ENCODE measurements at places on chromosomes 7 and 10.

GRCh38 chr7:115748123-115748738, 282.3 kb downstream of the TFEC start:
- no peak for DNase-seq

- no peak for DNase-seq
Measured at GRCh38 chr7:139104091-139104450, 5.4 kb downstream of the ZC3HAV1 start.

- DNase-seq: no peak
Measured at GRCh38 chr10:30531751-30532530, 97.6 kb downstream of the LYZL2 start.

- no peak for DNase-seq
Measured at GRCh38 chr7:132430041-132430855, 146.0 kb downstream of the PLXNA4 start.

DNA sequence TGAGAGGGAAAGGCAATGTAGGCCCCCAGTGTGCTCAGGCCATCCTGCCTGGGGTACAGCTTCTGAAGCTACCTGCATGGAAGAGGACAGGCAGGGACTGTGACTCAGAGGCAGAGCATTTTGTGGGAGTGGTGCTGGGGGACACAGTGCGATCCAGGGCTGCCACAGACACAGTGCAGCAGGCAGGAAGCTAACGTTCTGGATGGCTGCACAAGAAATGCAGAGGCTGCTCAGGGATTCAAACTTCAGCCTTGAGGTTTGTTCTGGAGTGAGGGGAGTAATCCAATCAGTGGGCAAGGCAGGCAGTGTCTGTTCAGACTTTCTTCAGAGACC, 648.0 kb upstream of the IGFBP3 start:
- DNase-seq: no peak

- DNase-seq: peak; percentile 67
Measured at GRCh38 chr10:31759124-31759798, 169.4 kb downstream of the ARHGAP12 start.

DNA sequence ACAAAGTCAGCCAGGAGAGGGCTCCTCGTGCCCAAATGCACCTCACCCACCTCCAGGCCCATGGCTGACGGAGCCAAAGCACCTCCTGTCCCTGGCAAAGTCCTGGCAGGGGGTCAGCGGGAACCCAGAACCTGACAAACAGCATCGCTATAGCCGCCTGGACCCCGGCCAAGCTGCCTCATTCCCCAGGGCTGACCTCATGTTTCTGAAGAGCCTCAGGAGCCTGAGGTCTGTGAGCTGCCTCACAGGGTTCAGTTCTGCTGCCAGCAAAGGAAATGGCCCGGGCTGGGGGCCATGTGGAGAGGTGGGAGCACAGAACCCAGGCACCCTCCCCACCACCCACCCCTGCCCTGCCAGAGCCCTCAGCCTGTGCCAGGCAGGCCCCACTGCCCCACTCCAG, 4.2 kb upstream of the NANOS1 start:
- peak; percentile 4 for DNase-seq

DNA sequence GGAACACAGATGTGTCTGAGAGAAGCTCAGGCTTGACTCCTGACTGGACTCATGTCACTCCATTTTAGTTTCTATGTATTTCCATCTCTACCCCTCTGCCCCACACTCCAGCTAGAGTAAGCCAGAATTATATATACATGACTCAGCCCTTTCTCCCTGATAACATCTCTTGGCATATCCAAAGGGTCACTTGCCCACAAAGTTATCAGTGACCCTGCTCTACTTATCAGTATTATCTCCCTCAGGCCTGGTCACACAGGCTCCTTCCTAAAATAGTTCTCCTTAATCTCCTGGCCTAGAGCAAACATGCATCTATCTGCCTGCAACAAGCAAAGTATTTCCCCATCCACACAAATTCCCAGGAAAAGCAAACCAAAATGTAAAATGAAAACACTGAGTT, 598.3 kb downstream of the SUGCT start:
- DNase-seq: no peak

GRCh38 chr7:81715984-81716588, 53.8 kb downstream of the HGF start:
- DNase-seq: no peak

All from NCI-H774 (cell line).